ENCODE measurements at places on chromosomes 3 and 15.

GRCh38 chr15:50166216-50166615 lies 15.8 kb upstream of the SLC27A2 start:
- no peak for DNase-seq

DNA sequence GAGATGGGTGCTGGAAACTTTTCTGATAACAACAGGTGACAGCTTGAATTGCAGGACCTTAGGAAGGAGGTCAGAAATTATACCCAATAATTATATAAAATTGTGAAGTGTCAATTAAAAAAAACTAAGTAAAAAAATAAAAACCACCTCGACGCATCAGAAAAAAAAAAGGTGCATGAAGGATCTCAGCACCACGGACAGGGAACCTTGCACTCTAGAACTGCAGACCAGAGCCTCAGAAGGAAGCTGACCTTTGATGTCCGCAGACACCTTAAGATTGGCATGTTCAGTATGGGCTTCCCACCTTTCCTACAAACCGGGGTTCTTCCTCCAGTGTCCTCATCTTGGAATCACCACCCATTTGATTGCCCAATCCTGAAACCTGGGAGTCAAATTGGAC lies 60.9 kb downstream of the SCN10A start:
- DNase-seq, result no peak

GRCh38 chr3:55511895-55512570 lies 24.9 kb upstream of the WNT5A start:
- DNase-seq, result no peak

- no peak for DNase-seq
Measured at GRCh38 chr3:82927309-82928253, 1166.1 kb upstream of the GBE1 start.

DNA sequence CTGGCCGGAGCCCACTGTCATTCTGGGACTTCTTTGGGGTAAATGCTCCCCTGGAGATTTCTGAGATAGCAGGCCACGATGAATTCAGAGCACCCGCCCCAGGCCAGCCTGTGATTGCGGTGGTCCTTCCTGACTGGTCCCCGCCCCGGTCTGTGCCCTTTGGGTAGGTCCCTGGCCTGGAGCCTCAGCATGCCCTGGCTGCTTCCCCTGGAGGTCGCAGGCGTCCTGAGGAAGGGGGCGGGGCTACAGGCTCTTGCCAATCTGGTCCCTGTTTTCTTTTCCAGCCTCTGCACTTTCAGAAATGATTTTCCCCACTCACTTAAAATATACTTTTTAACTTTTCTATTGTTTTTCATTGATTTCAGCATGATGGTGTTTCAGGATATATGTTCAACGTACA lies 250.2 kb upstream of the ATP10A start:
- no peak for DNase-seq

DNA sequence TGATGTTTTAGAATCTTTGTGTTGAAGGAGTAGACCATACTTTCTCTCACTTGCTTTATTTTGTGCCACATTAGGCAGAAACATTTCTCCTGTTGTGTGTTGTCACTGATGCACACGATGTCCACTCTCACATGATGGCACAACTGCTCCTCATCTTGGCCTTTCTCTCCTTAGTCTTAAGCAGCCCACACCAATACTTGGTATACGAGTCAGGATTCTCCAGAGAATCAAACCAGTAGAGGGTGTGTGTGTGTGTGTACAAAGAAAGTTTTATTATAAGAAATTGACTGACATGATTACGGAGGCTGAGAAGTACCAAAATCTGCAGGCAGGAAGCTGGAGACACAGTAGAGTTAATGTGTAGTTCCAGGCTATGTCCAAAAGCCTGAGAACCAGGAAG lies 187.1 kb downstream of the ALCAM start:
- DNase-seq, result no peak

DNA sequence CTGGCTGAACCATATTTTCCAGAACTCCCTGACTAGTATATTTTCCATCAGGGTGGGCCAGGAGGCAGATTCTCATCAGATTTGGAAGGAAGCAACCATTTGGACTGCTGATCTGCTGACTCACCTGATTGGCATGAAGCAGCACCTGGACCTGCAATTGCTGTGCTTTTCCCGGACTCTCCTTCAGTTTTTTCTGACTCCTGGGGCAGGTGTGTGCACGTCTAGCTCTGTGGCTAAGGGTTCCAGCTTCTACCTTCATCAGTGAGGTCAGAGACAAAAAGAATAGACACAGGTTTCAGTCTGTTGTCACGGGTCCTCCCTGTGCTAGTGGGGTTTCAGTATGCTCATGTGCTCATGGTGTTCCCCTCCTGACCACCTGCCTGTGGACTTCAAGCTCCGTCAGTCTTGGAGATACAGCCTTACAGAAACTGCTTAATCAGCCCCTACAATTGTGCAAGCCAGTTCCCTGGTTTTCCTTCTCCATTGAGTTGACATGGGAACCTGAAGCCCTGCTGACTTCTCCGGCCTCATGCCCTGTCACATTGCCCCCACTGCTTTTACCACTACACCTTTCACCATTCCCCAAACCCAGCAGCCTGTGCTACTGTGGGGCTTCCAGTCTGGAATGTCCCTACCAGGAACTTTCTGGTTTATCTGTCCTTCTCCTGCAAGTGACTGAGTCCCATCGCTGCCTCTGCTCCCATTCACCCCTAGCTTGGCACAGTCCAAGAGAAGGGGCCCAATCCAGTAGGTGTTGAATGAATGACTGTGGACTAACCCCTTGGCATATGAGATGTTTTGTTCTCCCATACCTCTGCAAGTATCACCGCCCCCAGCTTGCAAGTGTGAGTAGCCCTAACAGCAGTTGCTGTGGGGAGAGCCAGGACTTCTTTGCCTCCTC lies 31.7 kb downstream of the HMCES start:
- DNase-seq, result no peak
